Brain pericyte (primary cell): ENCODE measurements at places on chromosomes 11 and 22.

- no peak for DNase-seq
Measured at GRCh38 chr11:65423516-65424204, 1.1 kb downstream of the NEAT1 start.

DNA sequence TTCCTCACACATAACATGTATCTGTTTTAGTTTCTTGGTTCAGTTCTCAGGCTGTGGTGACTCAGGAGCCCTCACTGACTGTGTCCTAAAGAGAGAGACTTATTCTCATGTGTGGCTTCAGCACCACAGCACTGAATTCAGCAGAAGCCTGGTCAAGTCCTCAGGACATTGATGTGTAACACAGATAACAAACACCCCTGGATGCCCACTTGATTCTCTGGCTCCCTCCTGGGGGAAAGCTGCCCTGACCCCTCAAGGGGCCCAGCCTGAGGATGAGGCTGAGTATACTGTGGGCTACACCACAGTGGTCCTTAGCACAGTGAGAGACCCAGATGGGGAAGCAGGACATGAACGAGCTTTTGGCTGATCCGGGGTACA is 87.2 kb upstream of the VPREB1 start:
- DNase-seq = no peak

- DNase-seq = no peak
Measured at GRCh38 chr11:3207526-3208189, 11.0 kb downstream of the MRGPRG start.

DNA sequence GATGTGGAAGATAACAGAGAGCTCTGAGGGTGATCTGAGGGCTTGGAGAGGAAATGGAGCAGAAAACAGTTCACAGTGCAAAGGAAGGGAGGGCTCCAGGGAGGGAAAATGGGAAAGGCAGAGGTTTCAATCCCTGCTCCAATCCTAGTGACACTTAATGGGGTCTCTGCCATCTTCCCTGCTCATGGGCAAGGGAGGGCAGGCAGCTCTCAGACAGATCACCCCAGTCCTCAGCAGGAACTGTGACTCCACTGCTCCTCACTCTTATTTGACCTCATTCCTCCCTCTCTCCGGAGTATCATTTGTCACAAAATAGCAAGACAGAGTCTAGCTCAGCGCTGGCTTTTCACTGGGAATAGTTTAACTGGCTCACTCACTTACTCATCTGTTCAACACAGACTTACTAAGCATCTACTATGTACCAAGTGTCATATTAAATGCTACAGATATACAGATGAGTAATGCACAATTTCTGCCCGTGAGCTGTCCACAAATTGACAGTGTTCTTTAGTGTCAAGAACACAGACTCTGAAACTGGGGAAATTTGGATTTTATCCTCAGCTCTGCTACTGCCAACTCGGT is 817.4 kb downstream of the OPCML start:
- DNase-seq = no peak

DNA sequence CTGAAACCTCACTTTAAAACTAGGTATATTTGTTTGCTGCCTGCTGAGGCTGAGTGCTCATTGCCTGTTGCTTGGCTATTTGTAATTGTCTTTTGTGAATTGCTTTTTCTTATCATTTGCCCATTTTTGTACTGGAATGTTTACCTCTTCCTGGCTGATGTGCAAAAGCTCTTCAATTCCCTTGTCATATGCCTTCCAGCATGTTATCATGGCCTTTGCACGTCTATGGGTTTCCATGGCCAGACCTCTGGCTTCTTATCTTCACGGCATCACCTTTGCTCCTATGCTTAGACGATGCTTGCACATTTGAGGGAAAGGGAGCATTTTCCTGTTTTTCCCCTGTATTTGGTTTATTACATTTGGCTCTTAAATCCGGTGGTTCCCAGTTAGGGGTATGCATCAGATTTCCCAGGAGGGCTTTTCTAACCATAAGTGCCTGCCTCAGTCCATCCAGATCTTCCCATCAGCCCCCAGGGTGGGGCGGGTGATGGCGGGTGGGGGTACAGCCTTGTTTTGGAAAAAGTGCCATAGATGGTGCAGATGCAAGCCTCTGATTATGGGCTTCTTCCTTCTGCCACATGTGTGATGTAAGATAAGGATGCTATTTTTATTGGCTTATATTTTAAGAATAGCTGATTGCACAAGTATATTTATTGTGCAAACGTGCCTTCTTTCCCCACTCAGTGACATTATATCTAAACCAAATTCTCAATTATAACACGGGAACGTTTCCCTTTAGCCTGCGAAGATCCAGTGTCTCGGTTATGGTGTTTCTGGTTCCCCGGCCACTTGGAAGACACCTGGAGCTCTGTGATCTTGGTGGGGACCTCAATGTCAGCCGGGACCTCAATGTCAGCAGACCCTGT is 70.6 kb upstream of the SEPTIN5 start:
- no peak for DNase-seq

DNA sequence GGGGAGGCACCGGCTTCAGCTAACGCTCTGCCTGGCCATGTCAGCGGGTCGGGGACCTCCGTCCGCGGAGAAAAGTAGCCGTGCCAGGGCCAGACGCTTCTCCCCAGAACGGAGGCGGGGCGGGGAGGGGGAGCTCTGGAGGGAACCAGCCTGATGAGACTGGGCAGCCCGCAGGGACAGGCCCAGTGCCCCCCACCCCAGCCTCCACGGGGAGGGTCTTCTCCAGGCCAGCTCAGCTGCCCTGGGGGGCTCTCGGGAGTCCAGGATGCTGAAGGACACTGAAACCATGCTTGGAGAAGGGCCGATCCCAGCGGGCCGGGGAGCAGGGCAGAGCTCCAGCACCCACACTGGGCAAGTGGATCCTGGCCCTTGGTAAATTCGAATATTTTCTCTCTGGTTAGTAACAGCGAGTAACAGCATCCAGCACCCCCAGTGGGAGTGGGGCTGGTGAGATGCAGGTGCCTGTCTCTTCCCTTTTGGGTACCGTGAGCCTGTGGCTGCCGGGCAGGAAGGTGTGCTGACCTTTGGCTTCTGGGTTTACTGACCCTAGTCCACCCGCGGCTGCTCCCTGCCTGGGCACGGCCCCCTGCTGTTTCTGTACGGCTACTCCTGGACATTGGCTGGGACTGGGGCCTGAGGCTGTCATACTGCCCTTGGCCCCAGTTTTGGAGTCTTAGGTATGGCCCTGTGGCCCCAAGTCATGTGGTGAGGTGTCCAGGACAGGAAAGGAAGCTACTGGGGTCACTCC is 35.8 kb downstream of the GRAMD4 start:
- no peak for DNase-seq

DNA sequence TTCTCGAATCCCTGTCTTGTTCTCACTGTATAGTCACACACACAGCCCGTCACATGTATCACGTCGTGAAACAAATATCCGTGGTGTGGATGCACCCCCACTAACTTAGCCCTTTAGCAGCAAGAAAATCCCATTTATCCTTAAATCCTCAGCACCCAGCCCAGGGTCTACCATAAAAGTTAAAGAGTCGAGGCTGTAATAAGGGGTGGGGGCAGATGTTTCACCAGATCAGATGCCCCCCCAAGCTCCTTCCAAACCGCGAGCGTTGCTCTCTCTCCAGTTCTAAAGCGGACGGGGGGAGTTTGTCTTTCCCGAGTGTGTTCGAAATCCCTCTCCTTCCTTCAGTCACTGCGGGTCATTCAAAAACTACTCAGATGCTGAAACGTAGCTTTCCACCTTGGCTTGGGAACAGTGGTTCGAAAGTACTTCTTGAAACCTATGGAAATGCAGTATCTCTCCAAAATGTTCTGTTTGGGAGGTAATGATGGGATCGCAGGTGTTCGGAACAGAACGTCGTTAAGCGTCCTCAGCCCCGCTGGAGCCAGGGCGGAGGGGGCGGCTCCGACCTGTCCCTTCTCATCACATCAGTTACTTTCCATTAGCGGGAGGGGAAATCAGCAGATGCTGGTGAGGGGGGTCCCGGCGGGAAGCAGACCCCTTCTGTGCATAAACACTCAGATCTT is 156.2 kb downstream of the BRD1 start:
- DNase-seq = no peak

GRCh38 chr11:2767801-2768200 is 68.0 kb upstream of the KCNQ1OT1 start:
- DNase-seq = no peak

- peak; percentile 11 for DNase-seq
Measured at GRCh38 chr22:30485362-30485988, 13.7 kb upstream of the SEC14L3 start.

DNA sequence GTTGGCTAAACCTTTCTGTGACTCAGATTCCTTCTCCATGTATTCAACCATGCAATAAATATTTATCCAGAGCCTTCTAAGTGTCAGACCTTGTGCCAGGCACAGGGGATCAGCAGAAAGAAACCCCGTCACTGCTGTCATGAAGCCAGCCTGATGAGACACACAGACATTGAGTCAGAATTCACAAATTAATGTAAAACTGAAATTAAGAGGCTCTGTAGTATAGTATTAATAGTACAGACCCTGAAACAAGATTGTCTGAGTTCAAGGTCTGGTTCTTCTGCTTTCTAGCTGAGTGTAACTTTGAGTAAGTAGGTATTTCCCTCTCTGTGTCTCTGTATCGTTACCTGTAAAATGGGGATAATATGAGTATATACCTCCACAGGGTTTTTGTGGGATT is 46.9 kb downstream of the ME3 start:
- DNase-seq = no peak

GRCh38 chr11:122600290-122600689 is 55.2 kb upstream of the UBASH3B start:
- no peak for DNase-seq

DNA sequence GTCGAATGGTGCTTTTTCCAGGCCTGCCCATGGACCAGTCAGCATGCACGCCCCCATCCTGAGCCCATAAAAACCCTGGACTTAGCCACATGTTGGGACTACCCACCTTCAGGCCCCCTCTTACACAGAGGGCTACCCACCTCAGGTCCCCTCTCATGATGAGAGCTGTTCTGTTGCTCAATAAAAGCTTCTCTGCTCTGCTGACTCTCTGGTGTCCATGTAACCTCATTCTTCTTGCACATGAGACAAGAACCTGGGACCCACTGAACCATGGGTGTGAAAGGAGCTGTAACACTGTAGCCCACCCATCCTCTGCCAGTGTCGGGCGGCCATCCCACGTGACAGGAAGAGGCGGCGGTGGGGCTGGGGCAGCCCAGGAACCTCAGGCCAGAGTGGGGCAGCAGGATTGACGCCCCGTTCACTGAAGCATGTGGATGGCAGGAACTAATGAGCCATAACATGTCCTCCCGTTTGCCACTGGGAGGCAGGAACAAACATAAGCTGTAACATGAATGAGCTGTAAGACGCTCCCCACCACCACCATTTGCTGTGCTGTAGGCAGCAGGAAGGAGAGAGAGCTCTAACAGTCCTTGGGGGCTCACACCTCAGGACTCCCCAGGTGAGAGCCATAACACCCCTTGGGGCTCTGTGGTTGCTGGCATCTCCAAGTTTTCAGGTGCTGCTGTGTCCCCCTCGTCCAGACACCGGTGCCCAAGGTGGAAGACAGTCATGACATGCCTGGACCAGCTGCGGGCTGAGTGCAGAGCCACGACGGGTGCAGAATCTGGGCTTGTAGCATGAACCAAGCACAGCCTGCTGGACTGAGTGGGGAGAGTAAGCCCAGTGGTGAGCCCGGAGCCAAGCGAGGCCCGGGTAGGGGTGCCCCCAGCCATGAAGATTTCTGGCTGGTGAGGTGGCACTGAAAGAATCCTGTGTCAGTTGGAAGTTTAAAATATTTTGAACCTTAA is 69.4 kb downstream of the MCHR1 start:
- no peak for DNase-seq

GRCh38 chr11:37571246-37571645 is 973.2 kb upstream of the RAG2 start:
- DNase-seq = no peak

DNA sequence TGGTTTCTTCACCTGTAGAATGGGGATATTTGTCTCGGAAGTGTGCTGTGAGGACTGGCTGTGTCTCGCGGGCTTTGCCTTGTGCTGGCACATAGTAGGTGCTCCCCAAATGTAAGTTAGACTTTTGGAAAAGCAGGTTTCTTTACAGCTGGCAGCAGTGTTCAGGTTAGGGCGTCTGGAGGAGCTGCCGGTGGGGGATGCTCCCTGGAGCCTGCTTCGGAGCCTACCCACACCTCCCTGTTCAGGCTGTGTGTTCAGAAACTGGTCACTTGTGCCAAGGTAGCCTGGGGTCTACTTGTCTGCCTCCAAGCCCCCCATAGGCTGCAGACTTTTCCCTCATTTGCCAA is 60.0 kb downstream of the OTOG start:
- no peak for DNase-seq

- DNase-seq = no peak
Measured at GRCh38 chr11:62458212-62459002, 39.6 kb downstream of the SCGB1A1 start.

- no peak for DNase-seq
Measured at GRCh38 chr11:72039031-72039855, 40.5 kb downstream of the IL18BP start.

- no peak for DNase-seq
Measured at GRCh38 chr22:30471616-30472318, at the start of gene SEC14L3. Gene SEC14L3 (minus strand): TSS chr22:30472017. CDS start chr22:30471958, 59 bp downstream.

DNA sequence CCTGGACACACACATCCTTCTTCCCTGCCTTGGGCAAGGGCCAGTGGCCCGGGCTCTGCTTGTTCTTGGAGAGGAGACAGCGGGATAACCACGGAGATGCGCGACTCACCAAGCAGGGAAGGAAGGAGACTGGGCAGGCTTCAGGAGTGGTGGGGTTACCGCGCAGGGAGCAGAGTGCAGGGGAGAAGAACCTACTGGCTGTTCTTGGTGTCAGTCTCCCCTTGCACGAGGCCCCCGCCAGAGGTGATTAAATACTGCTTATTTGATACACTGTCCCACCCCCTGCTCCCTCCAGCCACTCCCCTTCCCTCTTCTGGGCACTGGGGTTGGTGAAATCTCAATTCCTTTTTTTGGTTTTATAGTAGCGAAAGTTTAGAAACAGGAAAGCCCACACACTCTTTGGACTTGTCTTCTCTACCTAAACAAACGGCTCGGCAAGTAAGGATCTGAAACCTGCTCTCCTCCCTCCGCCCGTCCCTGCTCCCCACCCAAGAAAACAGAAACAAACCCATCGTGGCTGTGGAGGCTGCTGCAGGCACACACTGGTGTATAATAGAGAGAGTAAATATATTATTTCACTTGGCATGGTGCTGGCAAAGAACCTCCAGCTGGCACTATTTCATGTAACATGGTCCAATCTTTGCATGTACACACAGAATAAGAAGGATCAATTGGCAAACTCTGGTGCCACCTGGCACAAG is 10.8 kb downstream of the LARGE2 start:
- DNase-seq = no peak

- peak; percentile 6 for DNase-seq
Measured at GRCh38 chr11:26558190-26558589, 13.9 kb downstream of the MUC15 start.

GRCh38 chr22:20486229-20486628 is 9.4 kb downstream of the KLHL22 start:
- no peak for DNase-seq

GRCh38 chr22:22728382-22728781 is 84.0 kb downstream of the GGTLC2 start:
- DNase-seq = no peak

- no peak for DNase-seq
Measured at GRCh38 chr11:95483339-95483738, 252.3 kb upstream of the SESN3 start.

DNA sequence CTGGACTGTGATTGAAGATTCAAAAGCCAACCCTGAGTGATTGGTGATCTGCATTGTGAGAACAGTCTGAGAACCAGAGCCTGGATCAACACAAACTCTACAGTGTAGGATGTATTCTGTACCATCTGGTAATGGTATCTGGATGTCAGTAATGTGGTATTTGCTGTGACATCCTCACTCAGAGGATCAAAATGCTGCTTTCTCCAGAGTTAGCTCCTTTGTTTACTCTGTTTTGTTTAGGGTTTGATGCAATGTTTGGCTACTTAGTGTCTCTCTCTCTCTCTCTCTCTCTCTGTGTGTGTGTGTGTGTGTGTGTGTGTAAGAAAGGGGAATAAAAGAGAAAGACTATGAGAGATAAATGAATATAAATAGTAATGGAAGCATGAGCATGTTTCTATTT is 24.3 kb downstream of the CASP4 start:
- no peak for DNase-seq
